ENCODE measurements at places on chromosomes 6 and 20.

- DNase-seq: no peak
Observed at GRCh38 chr6:9140172-9140571, 704.8 kb upstream of the SLC35B3 start.

DNA sequence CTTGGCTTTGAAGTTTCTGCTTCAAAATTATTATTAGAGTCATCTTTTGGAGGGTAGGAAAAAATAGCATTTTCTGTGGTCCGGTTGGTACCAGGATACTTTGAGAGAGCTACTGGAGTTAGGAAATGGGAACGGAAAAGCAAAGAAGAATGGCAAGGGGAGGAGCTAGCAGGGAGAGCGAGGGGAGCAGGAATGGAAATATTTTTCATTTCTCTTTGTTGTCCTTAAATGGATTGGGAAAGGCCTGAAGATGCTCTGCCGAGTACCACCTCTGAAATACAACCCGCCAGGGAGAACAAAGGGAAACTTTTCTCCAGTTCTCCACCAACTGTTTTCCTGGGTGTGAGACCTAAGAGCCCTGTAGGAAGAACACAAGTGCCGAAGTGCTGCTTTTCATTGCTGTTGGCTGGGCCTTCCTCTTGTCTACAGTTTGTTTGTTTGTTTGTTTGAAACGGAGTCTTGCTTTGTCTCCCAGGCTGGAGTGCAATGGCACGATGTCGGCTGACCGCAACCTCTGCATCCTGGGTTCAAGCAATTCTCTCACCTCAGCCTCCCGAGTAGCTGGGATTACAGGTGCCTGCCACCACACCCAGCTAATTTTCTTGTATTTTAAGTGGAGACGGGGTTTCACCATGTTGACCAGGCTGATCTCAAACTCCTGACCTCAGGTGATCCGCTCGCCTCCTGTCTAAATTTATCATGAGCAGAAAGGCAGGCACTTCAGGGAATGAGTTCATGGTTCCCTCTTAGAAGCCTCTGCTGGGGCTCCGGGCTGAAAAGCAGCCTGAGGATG lies 3.5 kb upstream of the TRAF3IP2 start:
- DNase-seq: no peak

- no peak for DNase-seq
Observed at GRCh38 chr6:97218912-97219311, 64.1 kb downstream of the MMS22L start.

DNA sequence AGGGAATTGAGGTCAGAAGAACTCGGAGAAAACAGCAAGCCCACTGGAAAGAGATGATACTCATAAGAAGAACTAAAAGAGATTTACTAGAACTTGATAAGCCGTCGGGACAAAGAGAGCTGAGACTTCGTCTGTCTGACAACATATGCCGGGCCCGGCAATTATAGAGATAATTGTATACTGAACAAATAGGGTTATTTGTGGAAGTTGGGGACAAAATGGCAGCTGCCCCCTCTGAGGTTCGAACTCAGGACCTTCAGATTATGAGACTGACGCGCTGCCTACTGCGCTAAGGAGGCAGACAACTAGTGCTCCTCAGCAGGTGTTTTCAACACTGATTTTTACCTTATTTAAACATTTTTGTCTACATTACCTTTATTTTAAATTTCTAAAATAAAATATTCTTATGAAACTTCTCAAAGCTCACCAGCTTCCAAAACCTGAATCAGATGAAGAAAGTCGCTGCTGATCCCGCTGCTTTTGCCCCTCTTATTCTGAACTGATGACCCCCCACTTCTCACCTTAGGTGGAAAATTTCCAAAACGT lies 29.3 kb upstream of the TRIM27 start:
- peak; percentile 80 for DNase-seq

DNA sequence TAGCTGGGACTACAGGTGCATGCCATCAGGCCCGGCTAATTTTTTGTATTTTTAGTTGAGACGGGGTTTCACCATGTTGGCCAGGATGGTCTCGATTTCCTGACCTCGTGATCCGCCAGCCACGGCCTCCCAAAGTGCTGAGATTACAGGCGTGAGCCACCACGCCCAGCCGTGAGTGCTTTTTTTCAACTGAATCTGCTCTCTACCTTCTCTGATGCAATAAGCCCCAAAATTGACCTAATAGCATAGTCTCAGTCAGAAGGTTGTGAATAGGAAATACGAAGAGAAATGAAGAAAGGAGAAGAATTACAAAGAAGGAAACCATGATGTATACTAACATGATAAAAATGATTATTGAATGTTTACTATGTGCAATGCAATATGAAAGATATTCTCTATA lies 33.2 kb downstream of the BEND6 start:
- DNase-seq: no peak

DNA sequence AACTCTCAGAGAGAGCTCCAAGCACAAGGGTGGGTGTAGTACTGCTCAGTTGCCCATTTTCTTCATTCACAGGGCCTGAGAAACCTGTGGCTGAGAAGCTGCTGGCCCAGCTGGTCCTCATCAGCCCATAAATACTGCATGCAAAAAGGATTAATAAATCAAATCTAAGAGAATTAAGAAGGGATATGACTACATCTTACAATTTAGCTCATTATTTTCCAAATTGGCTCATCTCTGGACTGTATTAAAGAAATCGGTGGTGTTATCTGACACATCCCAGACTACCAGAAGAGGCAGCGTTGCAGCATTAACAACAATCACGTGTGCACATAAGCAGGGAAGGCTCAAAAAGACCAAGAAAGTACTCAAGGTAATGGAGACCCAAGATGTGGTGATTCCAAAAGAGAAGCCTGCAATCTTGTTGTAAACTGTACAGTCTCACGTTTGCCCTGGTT lies 90.7 kb downstream of the CD24 start:
- no peak for DNase-seq

- no peak for DNase-seq
Observed at GRCh38 chr6:80553071-80553740, 446.7 kb downstream of the BCKDHB start.

- no peak for DNase-seq
Observed at GRCh38 chr6:156961282-156961892, 184.2 kb downstream of the ARID1B start.

- DNase-seq: no peak
Observed at GRCh38 chr6:47416396-47417345, 60.9 kb upstream of the CD2AP start.

GRCh38 chr20:37280403-37280802 lies 9.1 kb upstream of the MANBAL start:
- no peak for DNase-seq

GRCh38 chr6:16511723-16512489 lies 249.4 kb downstream of the ATXN1 start:
- DNase-seq: no peak

- DNase-seq: no peak
Observed at GRCh38 chr20:16576219-16576618, 3.0 kb upstream of the KIF16B start.

DNA sequence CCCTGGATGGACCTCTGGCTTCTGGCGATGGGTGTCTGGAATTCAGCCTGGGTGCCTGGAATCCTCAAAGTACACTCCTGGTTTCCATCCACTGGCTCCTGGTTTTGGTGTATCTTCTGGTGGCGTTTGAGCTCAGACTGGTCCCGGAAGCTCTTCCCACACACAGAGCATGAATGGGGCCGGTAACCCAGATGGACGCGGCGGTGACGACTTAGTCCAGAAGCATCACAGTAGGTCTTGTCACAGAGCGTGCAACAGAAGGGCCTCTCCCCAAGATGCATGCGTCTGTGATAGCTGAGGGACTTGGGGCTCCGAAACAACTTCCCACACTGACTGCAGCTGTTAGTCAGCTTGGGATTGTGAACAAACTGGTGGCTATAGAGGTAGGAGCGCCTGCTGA lies 7.8 kb downstream of the ZFP57 start:
- DNase-seq: no peak

- DNase-seq: peak; percentile 17
Observed at GRCh38 chr6:106439459-106439858, 78.9 kb downstream of the CRYBG1 start.

DNA sequence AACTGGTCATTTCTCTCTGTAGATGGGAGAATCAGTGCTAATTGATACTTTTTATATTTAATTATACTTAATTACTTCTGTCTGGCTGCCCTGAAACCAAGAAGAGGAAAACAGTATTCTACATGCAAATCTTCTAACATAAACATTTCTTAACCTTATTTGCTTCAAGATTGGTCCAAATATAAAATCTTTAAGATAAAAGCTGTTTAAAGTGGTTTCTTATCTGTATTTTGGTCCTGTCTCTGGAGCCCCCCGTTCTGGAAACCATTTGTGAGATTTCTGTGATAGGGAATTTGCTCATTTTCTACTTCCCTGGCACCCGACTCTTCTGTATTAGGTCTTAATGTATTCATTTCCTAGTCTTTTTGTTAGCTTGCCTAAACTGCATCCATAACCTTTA lies 168.6 kb downstream of the RNF144B start:
- DNase-seq: no peak

GRCh38 chr6:164845773-164846172 lies 463.6 kb downstream of the C6orf118 start:
- DNase-seq: no peak

- no peak for DNase-seq
Observed at GRCh38 chr6:40328986-40329545, 258.1 kb downstream of the LRFN2 start.

DNA sequence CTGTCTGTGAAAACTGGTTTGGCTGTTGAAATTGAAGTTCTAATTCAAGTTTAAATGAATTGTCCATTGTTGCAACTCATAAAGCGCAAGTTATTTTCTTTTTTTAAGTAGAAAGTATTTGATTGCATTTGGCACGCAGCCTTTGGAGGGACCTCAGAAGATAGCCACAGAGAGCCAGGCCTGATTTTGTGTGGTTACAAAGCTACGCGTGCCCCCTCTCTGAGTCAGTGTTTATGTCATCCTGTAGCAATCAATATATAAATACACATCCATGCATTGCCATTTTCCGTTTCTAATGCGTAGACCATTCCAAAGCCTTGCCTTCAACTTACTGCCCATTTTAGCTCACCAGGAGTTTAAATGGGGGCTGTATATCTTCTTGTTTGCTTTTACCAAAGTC lies 173.2 kb downstream of the TMEM242 start:
- DNase-seq: no peak

GRCh38 chr20:16451982-16452381 lies 121.3 kb downstream of the KIF16B start:
- DNase-seq: no peak

GRCh38 chr6:166955865-166956443 lies 396 bp downstream of the RNASET2 start:
- DNase-seq: peak; percentile 28

- DNase-seq: peak; percentile 7
Observed at GRCh38 chr20:52379723-52380336, 188.3 kb upstream of the ZFP64 start.

DNA sequence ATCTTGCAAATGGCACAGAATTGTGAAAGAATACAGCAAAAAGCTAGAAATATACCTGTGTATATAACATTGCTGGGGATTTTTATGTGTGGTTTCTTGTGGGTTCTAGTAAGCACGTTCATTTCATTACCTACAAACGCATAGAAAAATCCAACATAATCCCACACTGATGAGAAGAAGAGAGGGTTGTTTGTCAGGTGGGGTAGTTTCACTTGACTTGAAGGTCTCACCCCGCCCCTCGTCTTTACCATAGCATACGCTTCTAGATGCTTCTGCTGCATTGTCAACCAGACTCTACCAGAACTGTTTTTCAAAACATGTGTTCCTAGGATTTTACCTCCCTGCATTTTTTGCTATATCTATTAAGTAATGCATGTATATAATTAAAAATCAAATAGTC lies 284.1 kb upstream of the TAB2 start:
- DNase-seq: peak; percentile 79

DNA sequence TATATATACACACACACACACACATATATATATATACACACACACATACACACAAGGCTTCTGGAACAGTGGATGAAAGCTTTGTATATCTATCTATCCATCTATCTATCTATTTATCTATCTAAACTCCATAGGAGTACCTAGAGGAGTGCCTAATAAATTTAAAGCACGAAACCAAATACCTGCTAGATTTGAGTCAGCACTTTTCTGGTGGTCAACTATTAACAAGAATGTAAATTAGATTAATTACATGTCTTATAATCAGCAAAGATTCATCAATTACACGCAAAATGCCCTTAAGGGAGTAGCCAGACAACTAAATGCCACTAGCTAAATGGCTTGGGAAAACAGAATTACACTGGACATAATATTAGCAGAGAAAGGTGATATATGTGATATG lies 26.6 kb downstream of the HLA-A start:
- no peak for DNase-seq

- DNase-seq: no peak
Observed at GRCh38 chr20:50267041-50267865, 76.6 kb downstream of the CEBPB start.

DNA sequence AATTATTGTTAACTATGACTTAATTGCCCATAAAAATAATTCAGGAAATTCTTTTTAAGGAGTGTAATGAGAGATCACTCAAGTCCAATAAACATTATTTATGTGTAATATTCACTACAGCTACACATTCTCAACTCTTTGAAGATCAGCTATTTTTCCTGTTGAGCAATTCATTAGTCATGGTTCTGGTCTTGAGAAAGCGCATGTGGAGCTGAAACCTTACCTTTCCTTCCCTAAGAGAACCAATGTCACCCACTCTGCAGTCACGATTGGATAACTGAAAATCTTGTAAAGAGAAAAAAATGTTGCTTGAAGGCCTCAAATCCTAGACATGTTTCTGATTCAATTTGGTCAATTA lies 736.9 kb upstream of the MARCKS start:
- no peak for DNase-seq

- peak; percentile 35 for DNase-seq
Observed at GRCh38 chr6:14861491-14861943, 384.4 kb upstream of the JARID2 start.

DNA sequence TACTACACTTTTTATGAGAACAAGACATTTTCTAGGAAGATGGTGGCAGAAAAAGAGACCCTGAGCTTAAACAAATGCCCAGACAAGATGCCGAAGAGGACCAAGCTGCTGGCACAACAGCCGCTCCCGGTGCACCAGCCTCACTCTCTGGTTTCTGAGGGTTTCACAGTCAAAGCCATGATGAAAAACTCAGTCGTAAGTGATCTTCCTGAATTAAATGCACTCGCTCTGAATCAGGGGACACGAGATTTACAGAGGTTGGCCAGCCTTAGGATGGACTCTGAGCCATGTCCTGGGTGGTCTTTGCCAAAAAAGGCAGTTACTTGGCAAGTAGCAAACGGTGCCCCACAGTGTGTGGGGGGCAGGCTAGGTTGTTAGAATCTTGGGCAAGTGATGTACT lies 423 bp downstream of the PACRG start:
- no peak for DNase-seq

DNA sequence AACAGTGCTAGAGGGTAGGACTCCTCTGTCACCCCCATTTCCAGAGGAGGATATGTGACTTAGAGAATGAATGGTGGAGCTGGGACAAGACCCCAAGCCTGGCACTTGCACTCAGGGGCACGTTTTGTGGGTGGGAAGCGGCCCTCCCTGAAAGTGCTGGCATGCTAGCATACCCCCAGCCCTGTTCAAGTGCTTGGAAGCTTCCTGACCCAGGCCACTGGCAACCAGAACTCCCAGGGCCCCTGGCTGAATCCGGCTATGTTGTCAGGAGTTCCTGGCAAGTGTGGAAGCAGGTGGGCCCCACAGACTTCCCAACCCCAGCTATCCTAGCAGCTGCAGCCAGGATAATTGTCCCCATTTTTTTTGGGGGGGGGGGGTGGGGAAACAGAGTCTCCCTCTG lies 35.6 kb upstream of the TGM2 start:
- no peak for DNase-seq

GRCh38 chr6:90859612-90860011 lies 272.7 kb upstream of the MAP3K7 start:
- DNase-seq: no peak
